GM13976 (cell line): ENCODE measurements at places on chromosomes 2 and 18.

DNA sequence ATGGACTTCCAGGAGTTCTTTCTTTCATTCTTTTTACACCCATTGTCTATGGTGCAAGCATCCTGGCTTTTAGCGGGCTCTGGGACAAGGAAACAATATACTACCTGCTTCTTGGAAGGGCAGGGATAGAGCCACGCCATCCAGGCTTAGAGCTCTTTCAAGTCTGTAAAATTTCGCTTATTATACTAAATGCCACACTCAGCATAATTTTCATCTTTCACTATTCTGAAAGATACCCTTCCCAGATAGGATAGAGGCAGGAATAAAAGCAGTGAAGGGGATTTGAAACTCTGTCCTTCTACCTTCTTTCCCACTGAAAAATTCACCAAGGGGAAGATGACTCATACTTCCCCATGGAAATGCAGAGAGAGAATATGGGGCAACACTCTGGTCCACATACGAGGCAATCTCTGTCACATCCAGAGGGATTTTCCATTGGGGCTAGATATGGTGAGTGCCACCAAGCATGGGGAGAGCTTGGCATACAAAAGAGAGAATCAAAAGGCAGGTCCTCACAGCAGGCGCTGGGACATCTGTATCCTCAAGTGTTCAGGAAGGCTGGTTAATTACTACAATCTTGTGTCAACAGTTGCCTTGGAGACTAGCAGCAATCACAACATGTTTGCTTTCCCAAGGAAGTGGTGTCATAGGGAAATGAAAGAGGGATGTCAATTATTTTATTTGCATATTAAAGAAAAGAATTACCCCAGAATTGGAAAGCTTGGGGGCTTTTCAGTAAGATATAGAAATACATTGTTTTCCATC, 127.6 kb downstream of the TDRD15 start:
- no peak for DNase-seq

GRCh38 chr2:41955316-41956043, 92.3 kb upstream of the PKDCC start:
- DNase-seq: no peak

DNA sequence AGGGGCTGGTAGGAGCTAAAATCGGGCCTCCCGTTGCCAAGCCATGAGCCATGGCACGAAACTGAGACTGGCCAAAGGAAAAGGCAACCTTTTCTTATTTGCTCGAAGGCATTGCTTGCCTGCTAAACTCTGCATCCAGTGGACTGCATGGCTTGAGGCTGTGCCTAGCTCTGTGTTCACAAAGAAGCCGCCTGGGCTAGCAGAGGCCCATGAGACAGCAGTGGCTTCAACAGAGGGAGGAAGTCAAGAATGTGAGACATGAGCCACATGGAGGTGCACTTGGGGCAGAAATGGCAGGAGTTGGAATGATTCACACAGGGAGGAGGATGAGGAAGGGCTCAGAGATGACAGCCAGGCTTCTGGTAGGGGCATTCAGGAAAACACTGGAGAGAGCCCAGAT, 33.5 kb downstream of the TPRKB start:
- no peak for DNase-seq

GRCh38 chr2:83115606-83116005, 1343.5 kb downstream of the SUCLG1 start:
- no peak for DNase-seq

GRCh38 chr18:77314511-77314910, 64.9 kb downstream of the GALR1 start:
- no peak for DNase-seq

- no peak for DNase-seq
These were observed 17.3 kb downstream of the RAB12 start for GRCh38 chr18:8626414-8627106.

DNA sequence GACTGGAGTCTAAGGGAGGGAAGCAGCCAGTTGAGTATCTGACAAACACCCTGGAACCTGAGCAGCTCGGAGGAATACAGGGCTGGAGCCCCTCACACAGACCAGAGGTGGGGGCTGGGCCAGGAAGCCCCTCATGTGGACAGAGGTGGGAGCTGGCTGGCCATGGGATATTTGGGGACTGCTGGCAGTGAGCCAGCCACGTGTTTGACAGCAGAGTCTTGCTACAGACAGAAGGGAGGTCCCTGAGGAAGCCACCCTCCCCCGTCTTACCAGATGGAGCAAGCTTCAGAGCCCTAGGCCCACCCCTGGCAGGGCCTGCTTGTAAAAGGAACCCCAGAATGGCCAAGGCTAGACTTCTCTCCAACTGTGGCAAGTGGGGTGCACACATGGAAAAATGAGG, 3.6 kb upstream of the MTERF4 start:
- no peak for DNase-seq

DNA sequence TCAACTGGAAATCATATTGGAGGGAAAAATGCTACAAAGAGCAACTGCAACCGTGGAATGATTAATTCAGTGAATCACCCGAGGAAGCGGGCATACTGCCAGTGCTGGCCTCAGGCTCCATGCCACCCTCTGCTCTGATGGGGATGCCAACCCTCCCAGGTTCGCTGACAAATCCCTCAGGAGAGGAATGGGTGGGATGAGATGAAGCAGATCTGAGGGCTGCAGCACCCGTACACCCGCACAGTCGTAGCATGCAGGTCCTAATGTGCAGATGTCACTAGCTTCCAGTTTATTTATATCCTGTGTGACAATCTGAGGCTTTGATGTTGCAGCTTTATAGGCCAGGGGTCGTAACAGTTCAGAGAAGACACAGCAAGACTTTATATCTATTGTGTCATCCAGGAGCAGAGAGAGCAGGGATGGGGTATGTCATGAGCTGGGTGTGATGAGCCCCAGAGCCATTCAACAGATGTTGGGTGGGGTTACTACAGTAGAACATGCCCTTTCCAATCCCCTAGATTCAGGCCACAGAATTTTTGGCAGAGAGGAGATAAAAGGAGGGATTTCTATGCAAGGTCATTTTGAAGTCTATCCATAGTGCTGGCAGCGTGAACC, 44.6 kb downstream of the DPP4 start:
- no peak for DNase-seq

DNA sequence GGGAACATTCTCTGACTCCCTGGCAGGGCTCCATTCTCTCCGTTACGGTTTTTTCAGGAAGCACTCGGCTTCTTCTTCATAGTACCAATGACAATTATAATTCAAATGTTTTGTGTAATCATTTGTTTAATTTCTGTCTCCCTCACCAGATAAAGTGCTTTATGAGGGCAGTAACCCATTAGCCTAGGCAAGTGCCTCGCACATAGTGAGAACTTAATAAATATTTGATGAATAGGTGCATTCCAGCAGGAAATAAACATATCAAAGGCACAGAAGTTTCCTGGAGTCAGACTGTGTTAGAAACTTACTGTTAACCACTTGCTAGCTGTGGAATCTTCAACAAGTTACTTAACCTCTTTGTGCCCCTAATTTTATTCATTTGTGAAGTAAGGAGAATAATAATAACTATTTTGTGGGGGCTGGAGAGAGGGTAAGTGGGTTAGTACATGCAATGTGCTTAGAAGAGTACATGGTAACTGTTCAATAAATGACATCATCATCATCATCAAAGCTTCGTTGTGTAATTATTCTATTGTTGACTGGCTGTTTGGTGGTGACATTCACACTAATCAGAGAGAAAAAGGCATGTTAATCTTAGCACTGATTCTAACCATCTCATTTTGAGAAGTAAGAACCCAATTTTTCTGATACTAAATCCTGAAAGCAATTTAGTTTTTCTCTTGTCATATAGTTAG, 352.3 kb downstream of the INSIG2 start:
- no peak for DNase-seq

GRCh38 chr18:76958692-76959341, 136.5 kb downstream of the ZNF236 start:
- DNase-seq: no peak
